Cerebellar nuclear complex (tissue), 1 donor: ENCODE measurements at places on chromosomes 13 and 19.

DNA sequence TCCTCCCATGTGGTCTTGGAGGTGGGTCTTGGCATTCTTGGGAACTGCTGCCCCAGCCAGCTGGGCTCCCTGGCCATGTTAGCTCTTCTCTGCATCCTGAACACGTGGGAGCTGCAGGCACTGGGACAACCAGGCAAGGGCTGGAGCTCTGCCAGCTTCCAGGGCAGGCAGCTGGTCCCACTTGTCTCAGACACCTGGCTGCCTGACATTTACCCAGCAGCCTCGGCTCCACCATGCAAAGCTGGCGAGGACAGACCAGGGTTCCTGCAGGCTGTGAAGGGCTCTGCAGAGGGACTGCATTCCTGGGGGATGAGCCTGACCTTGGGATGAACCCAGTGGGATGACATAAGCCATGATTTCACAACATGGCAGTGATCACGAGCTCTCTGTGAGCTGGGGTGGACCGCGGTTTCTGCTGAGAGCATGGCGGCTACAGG lies 99.0 kb upstream of the TSHZ3 start:
- no peak for DNase-seq

- peak; percentile 77 for DNase-seq
Observed at GRCh38 chr19:19865750-19866610, at the start of gene ZNF253. Gene ZNF253 (plus strand): TSS chr19:19865882. CDS start chr19:19865997, 115 bp downstream.

DNA sequence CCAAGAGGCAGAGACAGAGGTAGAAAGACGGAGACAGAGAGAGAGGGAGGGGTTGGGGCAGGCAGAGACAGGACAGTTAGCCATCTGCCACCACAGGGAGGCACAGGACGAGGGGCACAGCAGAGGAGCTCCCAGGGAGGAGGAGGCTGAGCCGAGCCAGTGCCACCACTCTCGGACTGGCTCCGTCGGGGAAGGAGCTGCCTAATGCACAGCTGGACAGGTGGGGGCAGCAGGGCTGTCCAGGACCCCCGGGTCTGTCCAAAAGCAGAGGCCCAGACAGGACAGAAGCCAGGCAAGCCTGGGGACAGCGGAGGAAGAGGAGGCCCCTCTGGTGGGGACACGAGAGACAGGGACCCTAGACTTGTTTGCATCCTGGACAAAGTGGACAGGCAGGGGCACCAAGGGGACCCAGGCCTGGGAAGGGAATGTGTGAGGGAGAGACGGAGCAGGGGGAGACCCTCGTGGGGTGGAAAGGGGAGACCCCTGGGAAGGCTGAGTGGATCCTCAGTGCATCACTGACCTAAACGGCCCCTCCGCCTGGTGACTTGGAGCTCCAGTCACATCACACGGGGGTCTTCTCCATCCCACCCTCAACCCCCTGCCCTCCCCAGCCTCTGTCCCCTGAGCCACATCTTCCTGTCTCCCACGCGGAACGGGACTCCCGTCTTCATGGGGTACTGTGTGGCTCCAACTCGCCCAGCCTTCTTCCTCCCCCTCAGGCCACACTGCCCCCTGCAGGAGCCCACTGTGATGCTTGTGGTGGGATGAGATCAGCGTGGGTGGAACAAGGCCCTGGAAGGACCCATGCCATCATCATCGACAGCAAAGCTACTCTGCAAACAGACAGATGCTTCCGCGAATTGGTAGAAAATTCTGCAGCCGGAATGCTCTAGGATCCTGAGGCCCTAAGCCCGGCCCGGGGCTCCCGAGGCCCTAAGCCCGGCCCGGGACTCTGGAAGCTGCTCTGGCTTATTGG lies 915 bp downstream of the F10 start:
- DNase-seq = no peak

DNA sequence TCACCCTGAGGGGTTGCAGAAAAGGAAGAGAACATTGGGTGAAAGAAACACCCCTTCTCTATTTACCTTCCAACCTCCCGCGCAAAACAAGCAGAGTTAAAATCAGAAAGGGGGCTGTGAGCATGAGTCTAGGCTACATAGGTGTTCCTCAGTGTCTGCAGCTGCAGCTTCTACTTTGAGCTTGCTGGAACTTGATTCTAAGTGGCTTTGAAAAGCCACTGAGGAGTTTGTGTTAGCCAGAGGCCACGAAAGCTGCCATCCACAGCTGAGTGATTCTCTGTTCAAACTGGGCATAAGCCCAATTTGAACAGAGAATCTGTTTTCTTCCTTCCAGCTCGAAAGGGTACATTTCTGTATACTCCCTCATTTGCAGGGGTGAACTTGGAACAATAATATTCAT lies 343.9 kb downstream of the PCDH9 start:
- no peak for DNase-seq
